ENCODE measurements at places on chromosomes 12 and 14.

DNA sequence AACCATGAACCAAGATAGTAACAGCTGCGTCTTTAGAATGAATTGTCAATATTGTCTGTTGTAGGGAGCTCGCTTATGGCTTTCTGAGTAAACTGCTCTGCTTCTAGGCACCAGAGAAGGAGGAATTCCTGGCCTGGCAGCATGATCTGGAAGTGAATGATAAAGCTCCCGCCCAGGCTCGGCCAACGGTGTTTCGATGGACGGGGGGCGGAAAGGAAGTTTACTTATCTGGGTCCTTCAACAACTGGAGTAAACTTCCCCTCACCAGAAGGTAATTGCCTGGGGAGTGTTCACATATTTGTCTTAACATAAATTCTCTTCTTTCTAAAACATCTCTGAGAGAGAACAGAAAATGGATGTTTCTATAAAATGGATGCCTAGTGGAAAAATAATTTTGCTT, 4.3 kb downstream of the PRKAB1 start:
- DNase-seq, result no peak

GRCh38 chr12:118500299-118500698, 123.9 kb downstream of the SUDS3 start:
- no peak for DNase-seq

GRCh38 chr14:65115615-65116014, 13.3 kb upstream of the MAX start:
- no peak for DNase-seq

DNA sequence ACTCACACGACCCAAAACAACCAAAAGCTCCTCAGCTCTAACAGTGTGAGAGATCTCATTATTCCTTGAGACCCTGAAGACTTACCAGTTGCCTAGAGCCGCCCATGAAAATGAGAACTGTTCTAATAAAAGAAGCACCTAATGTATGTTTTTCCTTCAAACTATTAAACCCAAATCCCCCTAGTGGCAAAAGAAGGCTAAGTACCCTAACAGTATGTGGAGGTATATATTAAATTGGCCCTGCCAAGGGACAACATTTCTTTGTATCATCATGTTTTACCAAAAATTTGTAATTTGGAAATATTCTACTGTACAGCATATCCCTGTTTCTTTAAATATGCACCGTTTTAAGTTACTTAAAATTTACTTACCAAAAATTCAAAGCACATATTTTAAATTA, 38.0 kb upstream of the PPFIA2 start:
- DNase-seq, result no peak

- peak; percentile 43 for DNase-seq
These were observed 6.9 kb downstream of the RTRAF start for GRCh38 chr14:51996148-51996746.

DNA sequence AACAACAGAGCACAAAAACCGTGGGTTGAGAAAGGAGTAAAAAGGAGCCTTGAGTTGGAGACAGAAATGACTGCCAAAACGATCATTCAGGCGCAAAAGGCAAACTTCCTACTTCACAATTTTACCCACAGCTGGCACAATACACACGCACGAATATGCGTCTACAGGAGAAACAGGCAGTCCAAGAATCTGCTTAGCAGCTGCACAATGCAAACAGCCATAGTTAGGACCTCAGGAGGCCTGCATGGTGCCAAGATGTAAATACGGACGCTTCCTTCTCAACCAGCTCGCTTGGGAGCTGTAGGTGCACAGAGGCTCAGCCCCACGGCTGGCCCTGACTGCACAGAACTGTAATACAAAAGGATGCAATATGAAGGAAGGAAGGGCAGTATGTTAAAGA, 250.1 kb upstream of the CAND1 start:
- no peak for DNase-seq

- DNase-seq, result no peak
These were observed 43.1 kb downstream of the ZFP36L1 start for GRCh38 chr14:68749487-68750475.
